ENCODE measurements at places on chromosomes 3 and 15.
A peak's percentile ranks its signal among the peaks of the same experiment; 100 is the strongest.

DNA sequence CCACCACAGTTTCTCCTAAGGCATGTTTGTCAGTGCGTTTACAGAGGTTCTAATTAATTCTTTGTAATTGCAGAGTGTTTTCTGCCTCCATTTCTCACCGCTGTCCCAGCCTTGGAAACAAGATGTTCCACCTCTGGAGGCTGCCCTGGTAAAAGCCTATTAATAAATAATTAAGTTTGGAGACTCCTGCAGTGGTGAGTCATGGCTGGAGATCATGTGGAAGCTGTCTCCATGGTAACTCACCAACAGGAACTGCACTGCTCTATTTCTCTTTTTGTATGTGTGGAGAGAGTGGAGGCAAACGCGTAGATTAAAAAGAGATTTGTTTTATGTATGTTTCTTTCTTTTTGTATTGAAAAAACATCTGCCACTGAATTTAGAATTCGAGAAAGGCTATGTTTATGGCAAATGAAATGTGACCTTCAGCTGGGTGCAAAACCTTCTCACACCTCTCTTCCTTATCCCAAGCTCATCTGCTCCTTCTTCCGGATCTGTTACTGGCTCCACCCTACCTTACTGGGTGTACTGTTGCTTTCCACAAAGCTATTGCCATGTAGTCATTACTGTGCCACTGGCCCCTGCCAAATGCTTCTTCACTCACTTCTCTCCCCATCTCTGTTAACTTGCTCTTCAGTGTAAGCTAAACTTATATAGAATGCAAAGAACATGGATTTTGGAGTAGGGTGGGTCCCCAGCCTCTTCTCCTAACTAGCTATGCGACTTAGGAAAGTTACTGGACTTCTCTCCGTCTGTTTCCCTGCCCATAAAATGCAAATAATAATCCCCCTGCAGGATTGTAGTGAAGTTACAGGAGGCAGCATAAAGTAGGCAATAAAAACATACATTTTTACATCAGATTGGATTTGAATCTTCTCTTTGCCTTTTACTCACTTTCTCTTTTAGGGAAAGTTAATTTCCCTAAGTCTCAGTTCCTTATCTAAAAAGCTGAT, 778.5 kb downstream of the NTRK3 start:
- no peak for DNase-seq

DNA sequence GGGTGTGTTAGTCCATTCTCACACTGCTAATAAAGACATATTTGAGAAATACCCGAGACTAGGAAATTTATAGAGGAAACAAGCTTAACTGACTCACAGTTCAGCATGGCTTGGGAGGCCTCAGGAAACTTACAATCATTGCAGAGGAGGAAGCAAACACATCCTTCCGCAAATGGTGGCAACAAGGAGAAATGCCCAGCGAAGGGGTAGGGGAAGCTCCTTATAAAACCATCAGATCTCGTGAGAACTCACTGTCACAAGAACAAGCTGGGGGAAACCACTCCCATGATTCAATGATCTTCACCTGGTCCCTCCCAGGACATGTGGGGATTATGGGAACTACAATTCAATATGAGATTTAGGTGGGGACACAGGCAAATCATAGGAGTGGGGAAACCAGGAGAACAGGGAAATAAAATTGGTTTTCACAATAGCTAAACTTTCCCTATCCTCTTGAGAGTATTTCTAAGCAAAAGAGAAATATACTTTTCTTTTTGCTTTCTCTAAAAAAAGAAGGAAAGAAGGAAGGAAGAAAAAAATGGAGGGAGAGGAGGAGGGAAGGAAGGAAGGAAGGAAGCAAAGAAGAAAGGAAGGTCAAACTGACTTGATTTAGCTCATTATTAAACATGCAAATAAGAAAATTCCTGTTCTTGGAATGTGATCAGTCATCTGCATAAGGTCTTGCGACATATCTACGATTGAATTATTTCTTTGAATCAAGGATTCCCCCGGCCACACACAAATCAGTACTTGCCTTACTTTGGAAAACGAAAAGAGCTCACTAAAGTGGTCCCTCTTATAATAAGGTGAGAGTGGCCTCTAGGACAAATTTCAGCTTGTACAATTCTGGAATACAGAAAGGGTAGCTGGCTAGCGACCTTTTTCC, 75.2 kb downstream of the LIPC start:
- no peak for DNase-seq

DNA sequence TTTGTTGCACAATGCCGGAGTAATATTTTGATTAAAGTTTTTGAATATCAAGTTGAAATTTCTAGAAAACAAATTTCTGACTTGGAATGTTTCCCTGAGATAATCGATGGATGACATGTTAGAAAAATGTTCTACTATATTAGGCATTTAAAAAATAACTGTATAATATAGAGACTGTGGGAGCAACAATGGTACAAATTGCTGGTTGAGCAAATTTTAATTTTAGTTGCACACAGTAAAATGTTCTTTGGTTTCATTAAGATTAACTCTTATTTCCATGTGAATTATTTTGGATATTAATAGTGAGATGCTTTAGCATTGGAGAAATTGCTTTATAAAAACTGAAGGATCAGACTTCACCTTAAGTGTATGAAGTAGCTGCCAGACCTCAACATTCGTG, 9.3 kb downstream of the USP3 start:
- no peak for DNase-seq

- peak; percentile 49 for DNase-seq
Observed at GRCh38 chr15:71802770-71803169, 7.6 kb upstream of the NR2E3 start.

GRCh38 chr3:121957674-121958415, 63.6 kb downstream of the SLC15A2 start:
- DNase-seq, result peak; percentile 36

DNA sequence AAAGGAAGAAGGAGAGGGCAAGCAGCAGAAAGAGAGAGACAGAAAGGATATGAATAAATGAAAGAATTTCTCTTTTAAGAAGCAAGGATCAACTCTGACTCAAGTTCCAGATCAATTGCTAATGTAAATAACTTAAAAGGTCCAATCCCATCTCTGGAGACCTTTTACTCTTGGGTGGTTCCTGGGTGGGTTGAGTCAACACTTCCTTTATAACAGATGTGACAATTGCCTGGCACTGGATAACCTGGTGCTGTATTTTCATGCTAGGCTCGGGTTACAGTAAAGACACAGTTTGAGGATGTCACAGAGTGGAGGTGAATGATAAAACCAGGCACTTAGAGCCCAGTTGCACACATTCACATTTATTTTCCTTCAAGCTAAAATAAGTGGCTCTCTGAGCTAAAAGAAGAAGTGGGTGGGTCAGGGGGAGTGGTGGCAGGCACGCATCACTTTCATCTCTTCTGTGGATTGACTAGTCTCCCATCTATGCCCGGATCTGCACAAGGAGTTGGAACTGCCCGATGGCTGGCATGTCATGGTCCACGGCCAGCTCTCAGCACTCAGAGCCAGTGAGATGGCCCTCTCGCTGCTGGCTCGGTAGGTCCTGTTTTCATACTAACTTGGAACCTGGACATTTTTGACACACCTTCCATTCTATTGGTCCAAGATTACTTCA, 465.8 kb downstream of the FOXP1 start:
- DNase-seq, result no peak

DNA sequence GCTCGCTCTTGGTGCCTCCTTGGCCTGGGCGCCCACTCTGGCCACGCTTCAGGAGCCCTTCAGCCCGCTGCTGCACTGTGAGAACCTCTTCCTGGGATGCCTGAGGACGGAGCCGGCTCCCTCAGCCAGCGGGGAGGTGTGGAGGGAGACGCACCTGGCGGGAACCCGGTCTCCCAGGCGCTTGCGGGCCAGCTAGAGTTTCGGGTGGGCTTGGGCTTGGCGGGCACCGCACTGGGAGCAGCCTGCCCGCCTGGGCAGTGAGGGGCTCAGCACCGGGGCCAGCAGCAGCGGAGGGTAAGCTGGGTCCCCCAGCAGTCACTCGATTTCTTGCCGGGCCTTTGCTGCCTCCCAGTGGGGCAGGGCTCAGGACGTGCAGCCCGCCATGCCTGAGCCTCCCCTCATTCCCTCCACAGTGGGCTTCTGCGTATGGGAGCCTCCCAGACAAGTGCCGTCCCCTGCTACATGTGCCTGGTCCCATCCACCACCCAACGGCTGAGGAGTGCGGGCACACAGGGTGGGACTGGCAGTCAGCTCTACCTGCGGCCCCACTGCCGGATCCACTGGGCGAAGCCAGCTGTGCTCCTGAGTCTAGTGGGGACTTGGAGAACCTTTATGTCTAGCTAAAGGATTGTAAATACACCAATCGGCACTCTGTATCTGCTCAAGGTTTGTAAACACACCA, 708.7 kb downstream of the VGLL3 start:
- DNase-seq, result no peak
